ENCODE measurements at places on chromosomes 2 and 18.

DNA sequence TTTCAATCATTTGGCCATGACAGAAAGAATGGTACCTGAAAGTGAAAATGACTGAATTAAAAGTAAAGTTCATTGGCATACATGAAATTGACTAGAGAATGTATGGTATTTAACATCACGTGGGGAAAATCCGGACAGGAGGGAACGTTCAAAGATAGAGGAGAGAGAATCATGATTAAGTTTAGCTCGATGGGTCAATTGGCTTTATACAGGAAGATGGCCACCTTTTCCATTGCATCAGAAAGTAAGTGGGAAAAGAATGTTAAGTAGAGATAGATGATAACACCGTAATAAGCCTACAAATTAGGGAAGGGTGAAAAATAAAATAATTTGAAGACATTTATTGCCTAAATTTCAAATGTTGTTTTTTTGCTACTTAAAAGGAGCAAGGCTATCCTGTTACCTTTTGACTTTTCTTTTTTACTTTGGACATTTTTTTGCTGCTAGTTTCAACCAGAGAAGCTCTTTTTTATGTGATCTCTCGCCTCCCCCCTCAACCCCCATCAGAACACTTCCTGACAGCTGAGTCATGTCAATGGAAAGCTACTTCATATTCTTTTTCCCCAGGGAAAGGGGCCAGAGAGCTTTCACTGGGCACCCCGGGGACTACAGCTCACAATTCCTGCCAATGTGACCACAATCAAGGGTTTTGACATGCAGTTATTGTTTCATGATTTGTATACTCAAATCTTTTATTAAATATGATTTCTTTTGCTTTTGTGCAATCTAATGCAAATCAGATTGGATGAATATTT, 767 bp upstream of the CCDC102B start:
- DNase-seq: no peak

DNA sequence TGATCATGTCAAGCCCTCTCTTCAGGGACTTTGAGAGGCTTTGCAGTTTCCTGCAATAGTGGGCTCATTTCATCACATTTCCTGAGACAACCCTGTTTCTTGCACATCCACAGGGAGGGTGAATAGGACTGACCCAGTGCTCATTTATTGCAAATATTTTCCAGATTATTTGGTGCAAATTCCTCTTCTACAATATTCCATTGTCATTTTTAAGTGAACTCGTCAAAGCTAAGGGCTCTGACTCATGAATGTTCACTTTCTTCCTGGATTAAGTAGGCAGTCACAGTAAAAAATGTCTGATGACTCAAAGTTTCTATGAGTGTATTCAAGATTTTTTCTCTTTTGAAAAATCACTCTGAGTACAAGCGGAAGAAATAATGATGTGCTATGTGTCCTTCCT, 225.5 kb upstream of the GALNT5 start:
- DNase-seq: no peak

- DNase-seq: no peak
Observed at GRCh38 chr18:51426996-51427395, 229.5 kb upstream of the MEX3C start.

DNA sequence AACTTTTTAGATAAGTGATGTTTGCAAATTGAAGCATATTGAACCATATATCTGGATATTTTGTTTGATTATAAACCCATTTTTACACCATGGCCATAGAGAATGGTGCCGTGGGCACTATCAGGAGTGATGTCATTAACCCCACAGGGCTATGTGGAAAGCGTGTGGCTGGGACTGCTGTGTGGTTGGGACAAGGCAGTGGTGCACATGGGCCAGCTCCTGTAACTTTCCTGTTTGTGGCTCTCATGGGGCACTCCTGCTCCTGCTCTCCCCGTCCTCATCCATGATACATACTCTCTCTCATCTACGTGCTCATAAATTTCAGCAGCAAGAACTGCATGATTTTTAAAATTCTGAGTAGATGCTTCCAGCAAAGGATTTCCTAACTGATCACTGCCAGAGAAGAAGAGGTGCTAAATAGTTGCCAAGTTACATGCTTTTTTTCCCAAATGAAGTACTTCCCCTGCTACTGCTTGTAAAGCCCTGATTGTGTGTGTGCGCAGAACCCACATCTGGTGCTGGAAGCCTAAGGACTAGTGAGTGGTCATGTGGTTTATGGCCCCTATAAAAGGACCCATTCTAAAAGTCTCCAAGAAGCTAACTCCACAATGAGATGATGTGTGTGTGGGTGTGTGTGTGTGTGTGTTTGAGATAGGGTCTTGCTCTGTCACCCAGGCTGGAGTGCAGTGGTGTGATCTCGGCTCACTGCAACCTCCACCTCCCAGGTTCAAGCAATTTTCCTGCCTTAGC, 240.8 kb downstream of the NEDD4L start:
- DNase-seq: no peak

- no peak for DNase-seq
Observed at GRCh38 chr2:133475610-133476009, 92.7 kb downstream of the NCKAP5 start.

- DNase-seq: no peak
Observed at GRCh38 chr18:69490813-69491212, 90.1 kb downstream of the DOK6 start.

GRCh38 chr2:104976603-104977120, 61.2 kb upstream of the MRPS9 start:
- peak; percentile 51 for DNase-seq

DNA sequence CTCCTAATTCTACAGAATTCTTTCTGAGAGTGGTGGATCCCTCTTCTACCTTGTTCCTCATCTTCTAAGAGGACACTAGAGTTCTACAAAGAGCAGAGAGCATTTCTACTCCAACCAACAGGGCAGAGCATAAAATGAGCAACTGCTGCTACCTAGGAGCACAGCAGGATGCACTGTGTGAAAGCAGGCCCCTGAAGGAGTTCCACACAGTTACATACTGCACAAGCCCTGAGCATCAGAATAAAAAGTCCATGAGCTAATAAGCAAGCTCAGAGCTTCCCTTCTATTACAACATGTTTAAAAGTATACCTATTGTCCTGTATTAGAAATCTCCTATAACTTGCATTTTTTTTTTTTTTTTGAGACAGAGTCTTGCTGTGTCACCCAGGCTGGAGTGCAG, 8.4 kb downstream of the FHL2 start:
- no peak for DNase-seq

GRCh38 chr2:240165034-240165433, 24.6 kb upstream of the OTOS start:
- DNase-seq: no peak

DNA sequence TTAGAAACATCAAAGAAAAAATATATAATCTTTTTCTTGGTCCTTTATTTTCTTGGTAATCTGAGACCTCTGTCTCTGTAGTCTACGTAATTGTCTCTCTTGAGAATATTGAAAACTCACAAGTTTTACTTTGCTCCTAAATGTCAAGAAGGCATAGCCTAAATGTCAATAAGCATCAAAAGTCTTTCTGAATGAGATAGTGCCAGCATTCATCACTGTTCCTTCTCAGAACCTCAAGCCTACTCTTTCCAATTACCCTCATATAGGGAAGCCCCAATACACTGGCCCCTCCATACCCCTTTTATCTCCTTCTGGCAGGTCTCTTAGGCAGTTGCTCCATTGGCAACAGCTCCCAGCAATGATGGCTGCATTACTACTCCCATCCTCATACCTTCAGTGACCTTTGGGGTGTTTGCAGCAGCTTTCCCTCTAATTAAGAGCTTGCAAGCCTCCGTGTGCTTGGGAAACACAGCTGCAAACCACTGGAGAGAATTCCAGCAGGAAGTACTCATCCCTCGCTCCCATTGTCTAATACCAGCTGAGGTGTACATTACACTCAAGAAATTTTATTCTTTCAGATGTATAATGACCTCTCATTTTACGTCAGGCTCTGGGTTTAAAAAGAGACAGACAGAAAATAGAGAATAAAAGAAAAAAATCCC, 95.8 kb downstream of the KYNU start:
- no peak for DNase-seq

DNA sequence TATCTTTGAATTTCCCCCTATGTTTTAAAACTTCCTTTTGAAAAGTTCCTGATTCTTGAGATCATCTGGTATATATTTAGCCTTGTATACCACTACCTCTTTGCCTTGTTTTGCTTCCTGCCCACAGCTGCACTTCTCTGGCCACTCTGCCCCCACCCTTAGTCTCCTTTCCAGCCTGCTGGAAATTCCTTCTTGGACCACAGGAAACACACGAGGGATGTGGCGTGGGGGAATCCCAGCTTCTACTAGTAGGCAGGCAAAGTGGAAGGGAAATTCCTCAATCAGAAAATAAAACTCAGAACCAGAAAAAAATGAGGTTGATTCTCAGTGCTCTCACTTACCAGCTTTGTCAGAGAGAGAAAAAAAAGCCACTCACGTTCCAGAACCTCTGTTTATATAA, 13.4 kb downstream of the IL18RAP start:
- DNase-seq: no peak

DNA sequence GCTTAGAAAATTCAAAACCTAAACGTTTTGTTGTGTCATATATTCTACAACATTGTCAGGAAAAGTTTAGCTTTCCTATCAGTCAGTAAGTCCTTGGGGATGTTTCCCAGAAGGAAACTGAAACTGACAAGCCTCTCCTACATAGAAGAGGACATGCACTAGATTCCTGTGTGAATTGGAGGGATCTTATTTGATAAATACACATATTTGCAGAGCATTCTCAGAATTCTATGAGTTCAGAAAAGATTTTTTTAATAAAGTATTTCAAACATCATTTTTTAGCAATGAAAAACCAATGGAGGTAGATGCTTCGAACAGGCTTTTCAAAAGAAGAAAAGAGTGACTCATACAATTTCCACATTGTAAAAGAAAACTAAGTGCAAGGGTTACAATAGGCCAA, 1706.7 kb downstream of the SUCLG1 start:
- no peak for DNase-seq

DNA sequence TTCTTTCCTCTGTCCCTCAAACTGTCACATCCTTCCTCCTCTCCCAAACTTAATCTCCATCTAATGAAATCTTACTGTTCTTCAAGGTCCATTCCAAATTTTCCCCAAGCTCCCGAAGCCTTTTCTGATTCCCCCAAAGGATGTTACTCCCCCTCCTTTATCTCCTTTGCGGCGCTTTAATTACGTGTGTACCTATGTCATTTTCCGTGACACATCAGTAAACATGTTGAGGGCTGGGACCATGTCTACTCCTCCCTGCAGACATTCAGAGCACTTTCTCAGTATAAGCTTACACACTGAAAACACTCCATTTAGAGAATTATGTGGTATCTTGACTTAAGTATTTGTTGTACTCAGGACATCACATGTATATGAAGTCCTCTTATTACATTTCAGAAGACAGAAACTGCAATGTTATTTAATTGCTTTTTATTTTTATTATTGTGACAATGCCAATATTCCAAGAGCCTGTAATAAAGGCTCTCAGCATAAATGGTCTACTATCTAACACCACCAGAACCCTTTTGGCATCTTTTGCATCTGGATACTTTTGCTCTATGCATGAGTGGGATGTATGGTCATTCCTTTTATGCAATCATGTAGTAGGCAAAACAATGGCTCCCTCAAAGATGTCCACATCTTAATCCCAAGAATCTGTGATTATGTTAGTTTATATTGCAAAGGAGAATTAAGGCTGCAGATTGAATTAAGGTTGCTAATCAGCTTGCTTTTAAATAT, 1.8 kb downstream of the NMI start:
- DNase-seq: no peak

Measured in AML-193 (cell line).